ENCODE measurements at places on chromosomes 5 and 9.

GRCh38 chr5:17743580-17744435 is 109.5 kb downstream of the TAF11L14 start:
- DNase-seq, result no peak

DNA sequence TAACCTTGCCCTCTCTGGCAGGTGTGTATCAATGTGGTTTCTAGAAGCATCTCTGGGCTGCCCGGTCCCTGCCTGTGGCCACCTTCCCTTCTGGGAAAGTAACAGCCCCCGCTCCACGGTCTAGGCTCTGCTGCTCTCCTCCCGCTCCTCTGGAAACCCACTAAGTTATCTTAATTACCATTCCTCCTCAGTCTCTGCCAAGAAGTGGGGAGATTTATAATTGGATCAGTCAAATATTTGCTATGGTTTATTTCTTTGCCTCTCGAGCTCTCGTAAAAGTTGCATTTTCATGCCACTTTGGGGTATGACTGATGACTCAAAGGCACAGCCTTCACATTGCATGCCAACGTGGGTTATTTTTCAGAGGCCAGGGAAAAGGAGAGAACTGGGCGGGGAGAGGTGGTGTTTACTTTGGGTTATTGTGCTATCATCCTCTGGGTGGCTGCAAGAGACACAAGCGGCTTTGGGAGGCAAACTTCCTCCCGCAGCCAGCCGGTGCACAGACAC is 205.3 kb upstream of the WWC1 start:
- DNase-seq, result peak; percentile 82

DNA sequence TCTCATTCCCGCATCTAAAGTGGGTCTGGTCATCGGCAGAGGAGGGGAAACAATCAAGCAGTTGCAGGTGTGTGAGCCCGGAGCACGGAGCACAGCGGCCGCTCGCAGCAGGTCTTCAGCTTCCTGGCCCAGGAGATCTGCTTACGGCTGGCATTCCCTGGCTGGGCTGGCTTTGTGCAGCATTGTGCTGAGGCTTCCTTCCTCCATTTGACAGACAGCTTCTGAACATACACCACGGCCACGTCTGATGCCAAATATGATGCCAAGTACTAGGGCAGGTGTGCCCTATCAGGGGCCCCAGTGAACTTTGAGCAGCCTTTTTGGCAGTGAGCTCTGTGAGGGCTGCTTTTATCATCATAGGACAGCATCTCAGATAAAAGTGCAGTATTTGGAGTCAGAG is 37.1 kb downstream of the FUBP3 start:
- DNase-seq, result no peak

DNA sequence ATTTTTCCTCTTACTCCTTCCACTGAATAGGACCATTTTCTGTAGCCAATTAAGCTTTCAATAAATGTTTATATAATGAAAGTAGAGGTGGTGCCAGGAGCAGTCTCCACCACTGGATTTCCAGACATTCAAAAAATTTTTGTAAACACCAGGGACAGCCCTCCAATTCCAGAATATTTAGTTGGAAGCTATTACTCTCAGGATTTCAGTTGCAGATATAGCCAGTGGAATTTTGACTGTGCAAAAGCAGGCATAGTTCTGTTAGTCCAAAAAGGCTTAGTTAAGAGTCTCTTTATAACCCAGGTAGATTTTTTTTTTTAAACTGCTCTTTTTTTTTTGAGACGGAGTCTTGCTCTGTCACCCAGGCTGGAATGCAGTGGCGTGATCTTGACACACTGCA is 138.1 kb upstream of the DMRT1 start:
- DNase-seq, result no peak

DNA sequence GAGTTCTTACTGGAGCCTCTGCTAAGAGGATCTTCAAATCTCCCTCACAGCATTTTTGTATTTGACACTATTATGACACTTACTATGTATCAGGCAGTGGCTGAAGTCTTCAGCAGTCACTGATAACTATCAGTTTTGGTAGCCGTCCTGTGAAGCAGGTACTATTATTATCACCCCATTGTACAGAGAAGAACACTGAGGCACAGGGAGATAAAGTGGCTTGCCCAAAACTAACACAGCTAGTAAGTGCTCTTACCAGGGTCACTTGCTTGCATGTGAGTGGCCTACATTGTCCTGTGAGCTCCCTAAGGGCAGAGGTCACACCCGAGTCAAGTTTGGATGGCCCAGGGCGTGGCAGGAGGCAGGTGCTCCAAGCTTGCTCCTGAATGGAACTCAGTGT is 16.8 kb downstream of the GABBR2 start:
- DNase-seq, result no peak

DNA sequence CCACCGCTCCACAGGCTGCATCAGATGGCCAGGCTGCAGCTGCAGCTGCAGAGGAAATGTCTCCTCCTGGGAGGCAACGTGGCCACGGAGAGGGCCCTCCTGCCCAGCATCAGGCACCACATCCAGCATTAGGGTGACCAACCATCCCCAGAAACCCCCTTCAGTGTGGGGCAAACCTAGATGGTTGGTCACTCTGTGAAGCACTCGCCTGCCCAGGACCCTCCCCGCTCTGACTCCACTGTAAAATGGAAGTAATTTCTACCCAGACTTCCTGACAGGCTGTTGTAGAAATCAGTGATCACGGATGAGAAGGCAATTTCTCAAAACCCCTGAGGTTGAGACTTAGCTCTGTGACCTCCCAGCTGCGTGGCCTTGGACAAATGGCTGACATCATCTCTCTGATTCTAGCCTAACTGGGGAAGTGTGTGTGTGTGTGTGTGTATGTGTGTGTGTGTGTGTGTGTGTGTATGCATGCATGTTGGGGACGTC is 31.6 kb downstream of the B4GALT1 start:
- DNase-seq, result no peak

- DNase-seq, result no peak
These were observed 56.4 kb upstream of the MYO10 start for GRCh38 chr5:16992444-16992843.

- no peak for DNase-seq
These were observed 174.9 kb upstream of the DMAC1 start for GRCh38 chr9:7974335-7974960.

GRCh38 chr9:77463151-77463550 is 185.0 kb downstream of the GNA14 start:
- DNase-seq, result peak; percentile 84

DNA sequence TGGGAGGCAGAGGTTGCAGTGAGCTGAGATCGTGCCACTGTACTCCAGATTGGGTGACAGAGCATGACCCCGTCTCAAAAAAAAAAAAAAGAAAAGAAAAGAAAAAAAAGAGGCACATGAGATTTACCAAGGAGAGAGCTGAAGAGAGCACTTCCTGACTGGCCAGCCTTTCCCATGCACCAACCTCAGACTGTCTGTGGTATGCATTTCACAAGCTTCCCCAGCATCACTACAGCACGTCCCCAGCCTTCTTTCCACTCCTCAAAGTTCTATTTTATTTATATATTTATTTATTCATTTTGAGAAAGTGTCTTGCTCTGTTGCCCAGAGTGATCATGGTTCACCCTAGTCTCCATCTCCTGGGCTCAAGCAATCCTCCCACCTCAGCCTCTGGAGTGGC is 13.6 kb upstream of the FUBP3 start:
- DNase-seq, result no peak

GRCh38 chr9:129998491-129999140 is 44.4 kb downstream of the FNBP1 start:
- DNase-seq, result peak; percentile 59

DNA sequence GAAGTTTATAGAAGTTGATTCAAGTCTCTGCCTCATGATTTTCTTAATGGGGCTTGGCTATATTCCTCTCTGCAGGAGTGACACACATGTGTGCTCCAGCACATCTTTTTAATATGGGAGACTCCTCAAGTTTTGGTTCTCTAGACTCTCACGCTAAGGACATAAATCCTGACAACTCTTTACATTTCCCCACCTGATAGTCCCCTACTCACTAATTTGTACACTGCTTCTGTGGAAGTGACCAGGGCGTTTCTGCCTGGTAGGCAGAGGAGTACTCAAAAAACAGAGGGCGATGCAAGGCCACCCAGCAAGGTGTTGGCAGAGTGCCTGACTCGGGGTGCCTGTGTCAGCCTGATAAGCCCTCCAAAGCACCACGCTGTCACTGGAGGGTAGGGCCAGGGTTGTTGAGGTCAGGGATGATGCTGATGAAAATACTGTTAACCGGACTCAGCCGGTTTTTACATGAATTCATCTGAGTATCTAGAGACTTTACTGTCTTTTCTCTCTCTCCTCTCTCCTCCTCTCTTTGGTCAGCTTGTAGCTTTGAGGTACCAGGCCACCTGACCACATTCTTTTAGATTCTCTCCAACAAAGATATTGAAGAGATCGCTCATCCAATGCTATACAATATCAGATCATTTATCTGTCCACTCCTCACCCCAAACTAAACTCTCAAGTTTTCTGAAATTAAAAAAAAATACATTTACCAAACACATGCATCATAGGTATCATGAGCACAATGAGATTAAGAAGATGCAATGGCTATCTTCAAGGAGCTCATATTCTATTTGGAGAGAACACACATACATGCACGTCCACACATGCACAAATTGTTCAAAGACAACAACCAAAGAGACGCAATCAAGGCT is 205.2 kb downstream of the PIK3R1 start:
- DNase-seq, result no peak

- DNase-seq, result no peak
These were observed 167.0 kb downstream of the FGF18 start for GRCh38 chr5:171586436-171586835.

- DNase-seq, result no peak
These were observed 24.2 kb upstream of the STOM start for GRCh38 chr9:121394292-121394691.

- DNase-seq, result no peak
These were observed 88.8 kb downstream of the FER start for GRCh38 chr5:108836492-108836891.

GRCh38 chr5:173211284-173211683 is 23.7 kb downstream of the NKX2-5 start:
- DNase-seq, result no peak

DNA sequence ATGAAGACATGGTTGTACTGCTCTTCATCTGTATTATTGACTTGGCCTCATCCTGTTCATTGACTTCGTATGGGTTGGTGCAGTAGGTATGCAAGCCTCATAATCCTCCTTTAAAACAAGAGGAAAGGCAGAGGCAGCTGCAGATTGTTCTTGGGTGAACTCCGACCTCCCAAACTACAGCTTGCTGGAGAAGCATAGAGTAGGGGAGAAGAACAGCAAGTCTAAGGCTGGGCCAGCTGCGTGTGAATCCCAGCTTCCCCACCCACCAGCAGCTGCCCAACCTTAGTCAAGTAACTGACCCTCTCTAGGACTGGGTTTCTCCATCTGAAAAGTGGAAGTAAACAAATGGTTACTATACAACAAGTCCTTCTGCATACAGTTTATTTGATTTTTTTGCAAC is 114.5 kb upstream of the WWC1 start:
- DNase-seq, result no peak

GRCh38 chr9:88435336-88435735 is 47.1 kb downstream of the SPIN1 start:
- no peak for DNase-seq

DNA sequence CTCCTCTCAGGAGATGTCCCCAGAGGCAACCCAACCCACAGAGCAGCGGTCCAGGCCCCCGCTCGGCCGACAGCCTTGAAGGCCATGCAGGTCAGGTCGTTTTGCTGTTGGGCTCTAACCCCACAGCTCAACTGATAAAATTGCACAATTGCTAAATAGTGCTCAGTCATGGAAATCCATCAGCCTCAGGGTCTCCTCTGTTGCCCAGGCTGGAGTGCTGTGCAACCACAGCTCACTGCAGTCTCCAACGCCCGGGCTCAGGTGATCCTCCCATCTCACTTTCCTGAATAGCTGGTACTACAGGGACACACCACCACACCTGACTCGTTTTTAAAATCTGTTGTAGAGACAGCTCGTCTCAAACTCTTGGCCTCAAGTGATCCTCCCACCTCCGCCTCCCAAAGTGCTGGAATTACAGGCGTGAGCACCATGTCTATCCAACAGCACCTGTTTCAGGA is 18.3 kb downstream of the BRD3OS start:
- no peak for DNase-seq

- no peak for DNase-seq
These were observed 41.3 kb upstream of the S1PR3 start for GRCh38 chr9:88949961-88950340.

DNA sequence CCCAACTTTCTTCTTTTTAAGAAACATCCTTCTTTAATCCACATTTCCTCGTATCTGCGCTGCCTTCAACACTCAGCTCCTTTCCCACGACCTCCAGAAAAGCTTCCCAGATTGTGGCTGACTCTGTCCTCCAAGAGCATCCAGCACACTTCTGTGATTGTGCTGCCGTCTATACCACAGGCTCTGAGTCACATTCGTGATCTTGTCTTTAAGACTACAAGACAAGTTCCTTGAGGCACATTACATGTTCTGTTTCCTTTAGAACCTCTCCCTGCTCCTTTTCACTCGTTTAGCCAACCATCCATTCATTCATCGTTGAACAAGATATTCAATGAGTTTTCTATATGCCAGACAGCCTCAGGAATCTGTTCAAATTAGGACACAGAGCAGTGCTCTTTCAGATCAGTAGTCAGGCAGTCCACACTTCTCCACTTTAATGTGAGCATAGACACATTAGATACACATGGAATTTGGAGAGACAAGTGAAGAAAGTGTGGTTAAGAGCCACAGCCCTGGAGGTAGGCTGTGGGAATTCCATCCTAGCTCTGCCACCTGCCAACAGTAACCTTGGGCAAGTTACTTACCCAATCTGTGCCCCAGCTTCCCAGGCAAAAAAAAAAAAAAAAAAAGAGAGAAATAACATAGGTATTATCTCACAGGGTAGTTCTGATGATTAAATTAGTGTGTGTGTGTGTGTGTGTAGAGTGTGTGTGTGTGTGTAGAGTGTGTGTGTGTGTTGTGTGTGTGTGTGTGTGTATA is 18.9 kb downstream of the WHRN start:
- DNase-seq, result no peak

DNA sequence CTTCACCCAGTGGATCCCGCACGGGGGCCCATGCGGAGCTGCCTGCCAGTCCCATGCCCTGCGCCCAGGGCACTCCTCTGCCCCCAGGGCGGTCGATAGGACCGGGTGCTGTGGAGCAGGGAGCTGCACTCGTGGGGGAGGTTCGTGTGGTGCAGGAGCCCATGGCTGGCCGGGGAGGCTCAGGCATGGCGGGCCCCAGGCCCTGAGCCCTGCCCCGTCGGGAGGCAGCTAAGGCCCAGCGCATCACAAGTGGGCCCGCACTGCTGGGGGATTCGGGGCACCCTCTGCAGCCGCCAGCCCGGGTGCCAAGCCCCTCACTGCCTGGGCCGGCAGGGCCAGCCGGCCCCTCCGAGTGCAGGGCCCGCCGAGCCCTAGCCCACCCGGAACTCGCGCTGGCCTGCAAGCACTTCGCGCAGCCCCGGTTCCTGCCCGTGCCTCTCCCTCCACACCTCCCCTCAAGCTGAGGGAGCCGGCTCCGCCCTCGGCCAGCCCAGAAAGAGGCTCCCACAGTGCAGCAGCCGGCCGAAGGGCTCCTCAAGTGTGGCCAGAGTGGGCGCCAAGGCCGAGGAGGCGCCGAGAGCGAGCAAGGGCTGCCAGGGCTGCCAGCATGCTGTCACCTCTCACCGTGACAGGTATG is 221.1 kb upstream of the RORB start:
- no peak for DNase-seq

All from kidney (tissue), 22 donors.